Sciatic nerve (tissue), 2 donors: ENCODE measurements at places on chromosomes 4 and X. TPM values are rescaled to one million over a fixed set of nuclear protein-coding genes. Genes with fewer than 3 reads are reported as not detected.

DNA sequence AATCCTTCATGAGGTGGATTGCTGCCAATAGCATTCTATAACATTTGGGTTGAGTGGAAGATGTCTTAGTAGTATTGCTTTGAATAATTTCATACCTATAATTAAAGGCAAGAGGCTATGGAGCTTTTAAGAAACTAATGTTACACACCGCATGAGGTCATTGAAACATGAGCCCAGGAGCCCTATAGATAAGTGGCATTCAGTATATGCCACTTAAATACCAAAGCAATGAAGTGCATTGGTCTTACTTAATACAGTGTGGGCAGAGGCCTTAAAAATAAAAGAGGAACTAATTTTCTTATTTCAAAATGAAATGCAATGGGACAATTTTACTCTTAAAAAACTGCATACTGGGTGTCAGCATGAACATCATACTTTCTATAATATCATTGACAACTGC is 47.5 kb downstream of the SPATA18 start:
- DNase-seq: no peak

GRCh38 chr4:82381235-82381634 is 7.4 kb upstream of the HNRNPD start:
- no peak for DNase-seq

Gene CXCL11
- total RNA-seq: 1.2 TPM

Gene CT83
- total RNA-seq: not detected

Gene TEX13B
- total RNA-seq: not detected
